ENCODE measurements at places on chromosomes 1 and 21.

- DNase-seq = no peak
Observed at GRCh38 chr1:74811436-74812179, 78.7 kb downstream of the TYW3 start.

- no peak for DNase-seq
Observed at GRCh38 chr1:32362474-32363313, at the start of the genes FAM229A and TSSK3. FAM229A (minus strand) TSS chr1:32362485; CDS start chr1:32362091, 394 bp downstream. TSSK3 (plus strand) TSS chr1:32362539; CDS start chr1:32362702, 163 bp downstream.

GRCh38 chr1:10693497-10694273 lies 102.8 kb downstream of the CASZ1 start:
- peak; percentile 17 for DNase-seq

DNA sequence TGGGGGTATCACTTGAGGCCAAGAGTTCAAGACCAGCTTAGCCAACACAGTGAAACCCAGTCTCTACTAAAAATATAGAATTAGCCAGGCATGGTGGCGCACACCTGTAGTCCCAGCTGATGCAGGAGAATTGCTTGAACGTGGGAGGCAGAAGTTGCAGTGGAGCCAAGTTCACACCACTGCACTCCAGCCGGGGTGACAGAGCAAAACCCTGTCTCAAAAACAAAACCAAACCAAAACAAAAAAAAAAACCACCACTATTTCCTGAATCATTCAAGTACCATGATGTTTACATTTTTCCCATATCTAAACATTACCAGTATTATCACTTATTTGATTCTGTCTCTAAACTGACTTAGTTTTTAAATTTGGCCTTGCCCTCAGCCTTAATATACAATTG lies 29.5 kb downstream of the TUT4 start:
- DNase-seq = no peak

GRCh38 chr1:156704166-156704711 lies 1.1 kb downstream of the CRABP2 start:
- DNase-seq = no peak

- DNase-seq = no peak
Observed at GRCh38 chr1:39733161-39733560, 5.5 kb upstream of the PPIE start.

DNA sequence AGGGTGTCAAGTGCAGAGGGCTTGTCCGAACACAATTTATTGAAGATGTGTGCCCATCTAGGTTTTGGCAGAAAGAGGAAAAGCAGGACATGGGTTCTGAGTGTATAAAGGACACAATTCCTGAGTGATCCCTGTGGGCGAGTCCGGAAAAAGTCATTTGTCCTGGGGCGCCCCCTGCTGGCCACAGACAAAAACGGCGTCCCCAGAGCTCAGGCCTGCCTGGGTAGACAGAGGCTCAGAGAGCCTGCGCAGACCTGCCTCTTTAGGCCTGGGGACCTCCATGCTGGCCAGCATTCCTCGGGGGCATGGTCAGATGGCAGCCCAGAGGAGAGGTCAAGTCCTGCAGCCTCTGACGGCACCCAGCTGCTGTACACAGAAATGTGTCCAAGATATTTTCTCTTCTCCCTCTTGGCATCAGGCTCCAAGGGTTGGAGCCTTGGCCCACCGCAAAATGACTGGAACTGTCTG lies 65.5 kb upstream of the LRP8 start:
- peak; percentile 50 for DNase-seq

DNA sequence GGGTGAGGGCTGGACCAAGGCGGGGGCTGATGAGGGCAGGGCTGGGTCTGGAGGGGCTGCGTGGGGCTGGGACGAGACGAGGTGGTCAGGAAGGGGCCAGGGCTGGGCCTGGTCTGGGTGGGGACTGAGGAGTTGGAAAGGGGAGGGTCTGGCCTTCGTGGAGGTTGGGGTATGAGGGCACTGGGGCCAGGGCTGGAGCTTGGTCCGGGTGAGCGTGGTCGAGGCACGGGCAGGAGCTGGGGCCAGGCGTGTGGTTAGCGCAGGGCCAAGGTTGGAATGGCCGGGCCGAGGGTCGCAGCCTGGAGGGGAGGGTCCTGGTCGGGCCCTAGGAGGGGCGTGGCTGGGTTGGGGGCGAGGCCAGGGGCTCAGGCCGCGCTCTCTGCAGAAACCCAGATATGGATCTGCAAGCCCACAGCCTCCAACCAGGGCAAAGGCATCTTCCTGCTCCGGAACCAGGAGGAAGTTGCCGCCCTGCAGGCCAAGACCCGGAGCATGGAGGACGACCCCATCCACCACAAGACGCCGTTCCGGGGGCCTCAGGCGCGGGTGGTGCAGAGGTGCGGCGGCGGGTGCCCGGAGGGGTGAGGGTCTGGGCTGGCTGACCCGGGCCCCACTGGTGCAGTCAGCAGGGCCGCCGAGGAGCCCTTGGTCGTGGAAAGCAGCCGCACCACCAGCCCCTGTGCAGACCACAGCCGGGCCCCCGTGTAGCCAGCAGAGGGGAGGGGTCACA lies 9.0 kb downstream of the TTLL10 start:
- no peak for DNase-seq

DNA sequence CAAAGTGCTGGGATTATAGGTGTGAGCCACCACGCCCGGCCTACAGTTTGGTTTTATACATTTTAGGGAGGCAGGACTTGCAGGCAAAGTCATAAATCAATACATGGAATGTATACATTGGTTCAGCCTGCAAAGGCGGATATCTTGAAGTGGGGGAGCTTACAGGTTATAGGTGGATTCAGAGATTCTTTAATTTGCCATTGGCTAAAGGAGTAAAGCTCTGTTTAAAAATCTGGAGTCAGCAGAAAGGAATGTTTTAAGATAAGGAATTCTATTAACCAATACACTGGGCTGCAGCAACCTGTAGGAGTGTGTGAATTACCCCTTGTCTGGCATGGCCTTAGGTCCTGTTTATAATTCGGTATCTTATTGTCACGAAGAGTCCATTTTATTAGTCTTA lies 57.6 kb downstream of the OPTC start:
- DNase-seq = no peak

DNA sequence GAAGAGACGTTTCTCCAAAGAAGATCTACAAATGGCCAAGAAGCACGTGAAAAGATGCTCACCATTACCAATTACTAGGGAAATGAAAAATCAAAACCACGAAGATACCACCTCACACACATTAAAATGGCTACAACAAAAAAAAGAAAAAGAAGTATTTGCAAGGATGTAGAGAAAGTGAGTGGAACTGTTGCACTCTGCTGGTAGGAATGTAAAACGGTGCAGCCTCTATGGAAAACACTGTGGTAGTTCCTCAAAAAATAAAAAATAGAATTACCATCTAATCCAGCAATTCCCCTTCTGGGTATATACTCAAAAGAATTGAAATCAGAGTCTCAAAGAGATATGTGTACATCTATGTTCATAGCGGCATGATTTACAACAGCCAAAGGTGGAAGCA lies 115.4 kb upstream of the EDN2 start:
- no peak for DNase-seq

- DNase-seq = no peak
Observed at GRCh38 chr1:245997471-245998258, 509.4 kb downstream of the SMYD3 start.

DNA sequence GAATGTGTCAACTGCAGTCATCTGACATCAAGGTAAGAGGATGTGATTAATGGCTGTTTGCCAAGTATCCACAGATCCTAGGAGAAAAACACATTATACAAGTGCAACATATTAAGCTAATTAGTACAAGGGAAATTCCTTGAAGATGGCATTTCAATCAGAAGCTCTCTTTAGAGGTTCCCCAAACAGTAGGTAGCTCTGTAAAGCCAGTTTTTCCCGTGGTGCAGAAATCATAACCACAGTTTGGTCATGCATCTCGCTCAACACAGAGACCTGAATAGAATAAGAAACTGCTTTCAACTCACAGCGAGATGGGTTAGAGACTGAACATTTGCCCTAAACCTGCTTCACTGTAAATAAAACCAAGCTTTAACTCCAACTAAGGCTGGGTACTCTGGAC lies 230.5 kb upstream of the CAMK1G start:
- no peak for DNase-seq

- no peak for DNase-seq
Observed at GRCh38 chr1:31750858-31751510, 13.2 kb downstream of the ADGRB2 start.

GRCh38 chr1:48236716-48237470 lies 14.4 kb downstream of the SLC5A9 start:
- no peak for DNase-seq

DNA sequence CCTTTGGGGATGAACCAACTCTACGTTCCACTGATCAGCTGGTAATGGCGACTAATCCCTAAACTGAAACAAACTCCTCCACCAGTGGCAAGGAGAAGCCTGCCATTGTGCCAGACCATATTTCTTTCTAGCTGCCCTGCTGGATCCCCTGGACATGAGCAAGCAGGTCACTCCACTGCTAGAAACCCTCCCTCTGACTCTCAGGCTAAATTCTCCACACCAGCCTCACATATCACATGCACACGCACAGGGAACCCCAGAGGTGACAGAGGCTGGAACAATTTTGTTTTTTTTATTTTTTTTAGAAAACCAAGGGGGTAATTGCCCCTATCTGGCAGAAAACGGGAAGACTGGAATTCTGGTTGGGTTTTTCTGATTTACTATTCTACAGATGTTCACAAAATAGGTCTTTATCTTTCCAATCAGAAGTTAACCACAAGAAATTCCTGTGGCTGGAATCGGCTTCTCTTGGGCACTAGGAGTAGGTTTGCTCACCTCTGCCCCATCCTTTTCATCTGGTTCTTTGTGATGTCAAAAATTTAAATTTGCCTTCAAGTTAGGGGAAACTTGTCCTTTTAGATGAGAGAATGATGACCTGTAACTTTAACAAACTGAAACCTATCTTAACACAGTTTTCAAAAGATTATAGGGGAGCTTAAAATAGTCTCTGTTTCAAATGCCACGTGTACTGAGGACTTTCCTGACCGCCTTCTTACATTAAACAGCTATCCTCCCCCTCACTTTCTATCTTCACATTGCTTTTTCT lies 258.1 kb downstream of the SDCCAG8 start:
- DNase-seq = no peak

- DNase-seq = no peak
Observed at GRCh38 chr1:87542697-87543096, 214.0 kb downstream of the LMO4 start.

GRCh38 chr21:23127973-23128372 lies 2129.8 kb downstream of the NCAM2 start:
- no peak for DNase-seq

- DNase-seq = no peak
Observed at GRCh38 chr1:216779686-216780085, 56.5 kb upstream of the ESRRG start.
